Esophagus squamous epithelium (tissue), 5 donors: ENCODE measurements at places on chromosomes 3 and 15. TPM values are rescaled to one million over a fixed set of nuclear protein-coding genes. Genes with fewer than 3 reads are reported as not detected.

- H3K4me1 ChIP-seq, result peaks cover 7% of the 10 kb centered on the region
- H3K27ac ChIP-seq, result peak overlapping the region; percentile 30
- no peak for DNase-seq
- peaks cover 5% of the 10 kb centered on the region for H3K36me3 ChIP-seq
Measured at GRCh38 chr3:11607816-11608215, 35.9 kb downstream of the VGLL4 start.

- H3K4me1 ChIP-seq, result no peaks in the 10 kb centered on the region
- no peak for DNase-seq
- H3K4me3 ChIP-seq, result no peak overlapping the region
- no peaks in the 10 kb centered on the region for H3K27me3 ChIP-seq
- no peak overlapping the region for H3K27ac ChIP-seq
Measured at GRCh38 chr3:41260063-41260450, 60.8 kb downstream of the CTNNB1 start.

DNA sequence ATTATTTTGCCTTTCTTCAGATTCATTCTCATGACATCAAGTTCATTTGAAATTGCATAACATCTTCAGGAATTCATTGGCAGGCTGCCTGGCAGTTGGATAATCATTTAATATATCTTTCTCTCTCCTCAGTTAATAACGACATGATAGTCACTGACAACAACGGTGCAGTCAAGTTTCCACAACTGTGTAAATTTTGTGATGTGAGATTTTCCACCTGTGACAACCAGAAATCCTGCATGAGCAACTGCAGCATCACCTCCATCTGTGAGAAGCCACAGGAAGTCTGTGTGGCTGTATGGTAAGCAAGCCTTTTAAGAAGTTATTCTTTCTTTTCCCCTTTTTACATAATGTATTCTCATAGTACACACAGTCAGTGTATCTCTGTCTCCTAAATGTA lies 38.2 kb downstream of the TGFBR2 start:
- peak overlapping the region; percentile 28 for H3K27ac ChIP-seq
- H3K4me3 ChIP-seq, result no peak overlapping the region
- DNase-seq, result no peak
- no peaks in the 10 kb centered on the region for H3K36me3 ChIP-seq
- H3K27me3 ChIP-seq, result no peaks in the 10 kb centered on the region
- H3K4me1 ChIP-seq, result peaks cover 95% of the 10 kb centered on the region

The MCTP2 gene
- total RNA-seq, result 11.5 TPM

The AQP9 gene
- 1.9 TPM for total RNA-seq

The SEC22A gene
- 36.4 TPM for total RNA-seq

The B4GALT4 gene
- total RNA-seq, result 12.8 TPM

The CCR9 gene
- total RNA-seq, result not detected

DNA sequence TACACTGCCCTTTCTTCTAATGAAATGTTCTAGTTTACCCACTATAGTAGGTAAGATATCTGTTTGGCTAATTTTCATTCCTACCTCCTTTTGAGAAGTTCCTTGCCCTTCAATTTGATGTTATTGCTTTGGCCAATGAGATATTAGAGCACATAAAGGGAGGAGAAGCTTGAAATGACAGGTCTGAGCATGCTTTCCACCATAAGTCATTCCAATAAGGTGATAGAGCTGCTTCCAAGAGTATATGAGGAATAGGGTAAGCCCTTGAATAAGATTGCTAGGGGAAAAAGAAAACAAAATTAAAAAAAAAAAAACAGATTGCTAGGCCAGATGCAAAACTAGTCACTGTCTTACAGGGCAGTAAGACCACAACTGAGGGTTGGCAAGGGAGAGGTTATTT lies 78.9 kb upstream of the TRIM42 start:
- no peaks in the 10 kb centered on the region for H3K4me1 ChIP-seq
- no peaks in the 10 kb centered on the region for H3K27me3 ChIP-seq
- H3K27ac ChIP-seq, result no peak overlapping the region
- no peak for DNase-seq

DNA sequence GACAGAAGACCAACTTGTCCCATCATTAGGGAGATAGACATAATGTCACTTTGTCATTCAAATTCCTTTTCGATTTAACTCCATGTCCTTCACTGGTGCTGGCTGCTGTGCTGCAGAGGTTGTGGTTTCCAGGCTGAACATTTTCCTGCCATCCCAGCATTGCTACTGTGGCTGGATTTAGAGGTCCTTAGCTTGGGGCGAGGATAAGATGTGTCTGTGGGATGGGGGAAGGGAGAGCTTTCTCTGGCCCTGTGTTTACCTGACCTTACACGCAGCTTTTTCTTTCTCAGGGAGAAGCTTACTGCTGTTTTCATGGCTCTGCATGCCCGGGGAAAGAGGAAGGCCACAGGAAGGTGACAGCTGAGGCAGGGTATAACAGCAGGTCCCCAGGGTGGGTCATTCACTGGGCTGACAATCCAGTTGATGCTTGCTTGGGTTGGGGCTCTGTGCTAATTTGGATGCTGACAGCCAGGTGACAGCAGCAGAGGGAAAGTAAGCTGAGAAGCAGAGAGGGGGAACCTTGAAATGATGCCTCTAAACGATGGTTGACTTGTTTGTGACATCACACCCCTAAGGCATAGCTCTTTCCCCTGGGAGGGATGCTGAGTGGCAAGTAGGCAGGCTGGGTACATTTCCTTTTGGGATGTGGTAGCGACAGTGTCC lies 326.9 kb upstream of the CTNNB1 start:
- H3K36me3 ChIP-seq, result no peaks in the 10 kb centered on the region
- DNase-seq, result no peak
- H3K27ac ChIP-seq, result no peak overlapping the region
- H3K4me1 ChIP-seq, result no peaks in the 10 kb centered on the region
- no peak overlapping the region for H3K4me3 ChIP-seq

The CHCHD6 gene
- 21.2 TPM for total RNA-seq

The GABRG3 gene
- not detected for total RNA-seq

The HYAL3 gene
- total RNA-seq, result 5.3 TPM

- no peaks in the 10 kb centered on the region for H3K27me3 ChIP-seq
- no peaks in the 10 kb centered on the region for H3K4me1 ChIP-seq
- no peak overlapping the region for H3K4me3 ChIP-seq
- H3K27ac ChIP-seq, result no peak overlapping the region
- no peak for DNase-seq
- H3K36me3 ChIP-seq, result no peaks in the 10 kb centered on the region
Measured at GRCh38 chr3:173529062-173529711, 131.6 kb downstream of the NLGN1 start.

The GOLGA6A gene
- not detected for total RNA-seq

- peaks cover 14% of the 10 kb centered on the region for H3K4me1 ChIP-seq
- H3K27me3 ChIP-seq, result peaks cover 7% of the 10 kb centered on the region
- no peak for DNase-seq
- H3K27ac ChIP-seq, result no peak overlapping the region
- no peaks in the 10 kb centered on the region for H3K36me3 ChIP-seq
Measured at GRCh38 chr3:9136746-9137465, 112.5 kb downstream of the SRGAP3 start.

The TF gene
- 5.8 TPM for total RNA-seq

DNA sequence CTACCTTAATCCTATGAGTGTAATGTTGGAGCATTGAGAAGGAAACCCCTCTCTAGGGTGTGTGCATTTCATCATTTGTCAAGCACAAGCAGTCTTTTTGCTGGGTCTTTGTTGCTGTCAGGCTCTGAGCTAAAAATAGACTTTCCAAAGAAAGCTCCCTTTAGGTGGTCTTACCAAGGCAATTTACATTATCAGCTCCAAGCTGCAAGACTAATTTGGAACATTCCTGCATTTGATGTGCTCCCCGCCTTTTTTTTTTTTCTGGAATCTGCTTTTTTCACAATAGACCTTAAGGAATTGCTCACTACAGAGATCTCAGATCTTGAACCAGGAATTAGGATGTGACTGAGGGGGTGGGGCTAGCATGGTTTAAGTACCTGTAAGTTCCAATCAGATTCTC lies 60.6 kb upstream of the STAC start:
- DNase-seq, result no peak
- H3K4me3 ChIP-seq, result no peak overlapping the region
- H3K36me3 ChIP-seq, result no peaks in the 10 kb centered on the region
- H3K4me1 ChIP-seq, result no peaks in the 10 kb centered on the region

DNA sequence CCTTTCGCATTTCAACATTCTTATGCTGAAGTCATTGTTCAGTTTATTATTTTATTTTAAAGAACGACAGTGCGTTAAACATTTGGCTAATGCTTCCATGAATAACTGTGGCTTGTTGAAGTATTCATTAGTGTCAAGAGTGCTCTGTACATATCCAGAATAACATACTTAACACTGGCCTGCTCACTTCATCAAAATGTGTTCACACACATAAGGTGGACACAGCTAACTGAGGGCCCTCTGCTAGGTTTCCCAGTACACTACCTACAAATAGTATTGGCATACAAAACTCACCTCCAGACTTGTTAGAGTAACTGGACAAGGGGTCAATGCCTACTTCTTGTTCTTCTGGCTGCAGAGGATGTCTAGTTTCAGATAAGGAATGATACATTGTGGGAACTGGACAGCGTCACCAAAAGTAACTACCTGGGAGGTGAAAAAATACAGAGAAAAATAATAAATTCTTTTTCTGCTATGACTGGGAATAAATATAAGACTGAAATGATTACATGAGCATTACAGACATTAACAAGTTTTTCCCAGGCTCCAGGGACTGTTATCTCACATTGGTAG lies 234.2 kb downstream of the TBC1D5 start:
- no peak for DNase-seq
- no peaks in the 10 kb centered on the region for H3K27me3 ChIP-seq
- H3K4me1 ChIP-seq, result no peaks in the 10 kb centered on the region
- no peak overlapping the region for H3K27ac ChIP-seq
- no peak overlapping the region for H3K4me3 ChIP-seq
- no peaks in the 10 kb centered on the region for H3K36me3 ChIP-seq

The NCK1 gene
- 66.1 TPM for total RNA-seq

GRCh38 chr3:146625186-146625775 lies 20.1 kb upstream of the PLSCR5 start:
- H3K36me3 ChIP-seq, result no peaks in the 10 kb centered on the region
- peaks cover 8% of the 10 kb centered on the region for H3K4me1 ChIP-seq
- DNase-seq, result no peak
- peak overlapping the region; percentile 24 for H3K4me3 ChIP-seq

- H3K36me3 ChIP-seq, result peaks cover 57% of the 10 kb centered on the region
- H3K27me3 ChIP-seq, result no peaks in the 10 kb centered on the region
- no peak for DNase-seq
- H3K4me3 ChIP-seq, result no peak overlapping the region
Measured at GRCh38 chr3:10274601-10275000, 18.1 kb downstream of the GHRL start.

- H3K27ac ChIP-seq, result no peak overlapping the region
- H3K4me3 ChIP-seq, result no peak overlapping the region
- no peak for DNase-seq
- H3K4me1 ChIP-seq, result no peaks in the 10 kb centered on the region
Measured at GRCh38 chr3:65540666-65541065, 498.1 kb downstream of the MAGI1 start.

The SYNPR gene
- not detected for total RNA-seq

GRCh38 chr3:114551770-114552526 lies 258.1 kb downstream of the TIGIT start:
- H3K27me3 ChIP-seq, result no peaks in the 10 kb centered on the region

- H3K4me3 ChIP-seq, result no peak overlapping the region
- no peak for DNase-seq
- no peaks in the 10 kb centered on the region for H3K36me3 ChIP-seq
- peak overlapping the region; percentile 3 for H3K27ac ChIP-seq
- H3K4me1 ChIP-seq, result peaks cover 21% of the 10 kb centered on the region
- H3K27me3 ChIP-seq, result peaks cover 7% of the 10 kb centered on the region
Measured at GRCh38 chr3:30471066-30471465, 135.3 kb upstream of the TGFBR2 start.
